ENCODE measurements at places on chromosomes 13 and 19. TPM values are rescaled to one million over a fixed set of nuclear protein-coding genes. Genes with fewer than 3 reads are reported as not detected.

The HSPH1 gene
- 118 TPM for total RNA-seq

The ONECUT3 gene
- total RNA-seq, result not detected

The CYP2F1 gene
- not detected for total RNA-seq

The PGLYRP1 gene
- total RNA-seq, result not detected

The PIBF1 gene
- total RNA-seq, result 7.2 TPM

The JAK3 gene
- total RNA-seq, result 0.31 TPM

The GNG7 gene
- 0.03 TPM for total RNA-seq

The ZMYM5 gene
- 8.3 TPM for total RNA-seq

The TPT1 gene
- total RNA-seq, result 1,598 TPM

The SERP2 gene
- 7.7 TPM for total RNA-seq

The PSG7 gene
- total RNA-seq, result not detected

The GAPDHS gene
- not detected for total RNA-seq

The ZNF177 gene
- total RNA-seq, result 0.03 TPM

The CPAMD8 gene
- total RNA-seq, result not detected

The RPL18 gene
- total RNA-seq, result 6,271 TPM

DNA sequence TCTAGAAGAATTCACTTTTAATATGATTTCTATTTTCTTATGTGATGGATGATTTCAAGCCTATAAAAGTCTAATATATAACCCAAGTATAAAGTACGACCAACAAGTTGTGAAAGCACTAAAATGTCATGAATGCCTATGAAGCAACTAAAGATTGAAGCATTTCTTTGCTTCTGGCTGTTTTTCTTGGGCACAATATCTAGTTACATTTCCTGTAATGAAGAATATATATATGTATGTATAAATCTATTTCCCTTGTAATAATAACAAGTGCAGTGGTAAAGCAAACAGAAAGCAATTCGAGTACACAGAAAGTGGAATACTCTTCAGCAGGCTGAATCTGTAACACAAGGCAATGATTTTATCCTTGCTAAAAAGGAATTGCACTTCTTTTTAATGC lies 5.4 kb downstream of the PCDH20 start:
- DNase-seq, result no peak

DNA sequence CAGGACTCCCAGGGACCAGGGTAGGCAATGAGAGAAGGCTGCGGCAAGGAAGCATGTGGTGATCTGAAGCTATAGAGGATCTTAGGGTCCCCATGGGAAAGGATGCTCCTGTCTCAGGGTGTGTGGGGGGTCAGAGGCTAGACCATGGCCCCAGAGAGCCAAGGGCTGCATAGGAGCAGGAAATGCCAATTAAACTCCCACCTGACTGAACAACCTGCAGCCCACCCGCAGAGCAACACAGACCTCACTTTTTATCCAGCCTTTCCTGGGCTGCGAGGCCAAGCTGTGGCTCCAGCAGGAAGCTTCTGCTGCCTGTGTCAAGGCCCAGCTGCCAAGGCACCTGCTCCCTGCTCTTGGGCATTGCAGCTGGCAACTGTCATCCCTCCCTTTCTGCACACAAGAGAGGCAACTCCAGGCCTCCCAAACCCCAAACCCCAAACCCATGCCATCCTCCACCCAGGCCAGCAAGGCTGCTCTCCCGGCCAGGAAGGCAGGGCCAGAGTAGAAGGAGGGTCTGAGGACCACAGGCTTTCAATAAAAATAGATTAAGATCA lies 290.1 kb downstream of the FOXO1 start:
- no peak for DNase-seq

- no peak for DNase-seq
These were observed 6.9 kb downstream of the ACOD1 start for GRCh38 chr13:76955193-76955592.

- DNase-seq, result no peak
These were observed 6.8 kb upstream of the MRPS31 start for GRCh38 chr13:40777809-40778175.

DNA sequence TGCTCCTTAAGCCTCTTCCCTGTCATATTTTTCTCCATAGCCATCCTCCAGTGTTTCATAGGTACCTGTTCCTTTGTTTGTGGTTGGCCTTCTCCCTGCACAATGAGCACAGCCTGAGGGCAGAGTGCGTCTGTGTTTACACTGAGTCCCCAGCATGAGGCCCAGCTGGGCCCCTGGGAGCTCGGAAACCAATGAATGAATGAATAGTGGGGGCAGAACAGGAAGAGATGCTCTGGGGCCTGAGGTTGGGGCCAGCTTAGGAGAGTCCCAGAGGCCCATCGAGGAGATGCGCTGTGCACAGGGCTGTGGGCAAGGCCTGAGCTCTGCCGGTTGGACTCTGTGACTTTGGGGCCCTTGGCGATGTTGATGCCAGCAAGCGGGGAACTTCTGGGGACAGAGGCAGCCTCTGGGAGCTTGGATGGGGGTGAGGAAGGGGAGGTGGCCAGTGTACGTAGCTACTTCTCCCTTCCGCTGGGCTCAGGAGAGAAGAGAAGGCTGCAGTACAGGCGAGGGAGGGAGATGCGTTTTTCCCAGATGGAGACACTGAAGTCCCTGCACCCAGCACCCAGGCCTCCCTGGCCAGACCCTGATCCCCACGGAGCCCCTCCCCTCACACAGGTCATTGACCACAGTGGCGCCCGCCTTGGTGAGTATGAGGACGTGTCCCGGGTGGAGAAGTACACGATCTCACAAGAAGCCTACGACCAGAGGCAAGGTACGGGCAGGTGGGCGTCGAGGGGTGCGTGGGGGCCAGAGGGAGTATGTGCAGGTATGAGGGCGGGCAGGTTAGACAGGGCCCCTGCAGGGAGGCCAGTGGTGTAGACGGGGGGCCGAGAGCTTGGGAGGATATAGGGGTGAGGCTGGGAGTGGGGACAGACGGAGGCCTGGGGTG lies 5.1 kb downstream of the TBCB start:
- DNase-seq, result no peak

GRCh38 chr13:68176475-68176874 lies 946.3 kb upstream of the PCDH9 start:
- no peak for DNase-seq

- DNase-seq, result no peak
These were observed 3.2 kb downstream of the RASL11A start for GRCh38 chr13:27273658-27274425.

DNA sequence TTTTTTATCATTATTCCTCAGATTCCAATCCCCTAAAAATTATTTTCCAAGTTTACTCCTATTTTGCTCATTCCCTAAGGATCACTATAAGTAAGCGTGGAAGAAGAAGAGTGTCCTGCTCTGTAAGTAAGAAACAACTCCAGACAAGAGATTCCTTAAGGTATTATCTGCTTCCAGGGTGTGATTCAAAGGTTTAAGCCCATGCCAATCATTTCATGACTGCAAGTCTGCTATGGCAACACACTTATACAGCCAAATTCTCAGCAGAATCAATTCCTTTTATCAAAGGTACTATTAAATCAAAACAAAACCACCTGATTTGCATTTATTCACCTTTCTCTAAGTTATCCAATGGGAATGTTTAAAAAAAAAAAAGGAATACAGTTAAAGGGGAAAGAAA lies 43.7 kb downstream of the FOXO1 start:
- no peak for DNase-seq

- peak; percentile 88 for DNase-seq
These were observed 12.2 kb downstream of the TJP3 start for GRCh38 chr19:3720349-3720917.

DNA sequence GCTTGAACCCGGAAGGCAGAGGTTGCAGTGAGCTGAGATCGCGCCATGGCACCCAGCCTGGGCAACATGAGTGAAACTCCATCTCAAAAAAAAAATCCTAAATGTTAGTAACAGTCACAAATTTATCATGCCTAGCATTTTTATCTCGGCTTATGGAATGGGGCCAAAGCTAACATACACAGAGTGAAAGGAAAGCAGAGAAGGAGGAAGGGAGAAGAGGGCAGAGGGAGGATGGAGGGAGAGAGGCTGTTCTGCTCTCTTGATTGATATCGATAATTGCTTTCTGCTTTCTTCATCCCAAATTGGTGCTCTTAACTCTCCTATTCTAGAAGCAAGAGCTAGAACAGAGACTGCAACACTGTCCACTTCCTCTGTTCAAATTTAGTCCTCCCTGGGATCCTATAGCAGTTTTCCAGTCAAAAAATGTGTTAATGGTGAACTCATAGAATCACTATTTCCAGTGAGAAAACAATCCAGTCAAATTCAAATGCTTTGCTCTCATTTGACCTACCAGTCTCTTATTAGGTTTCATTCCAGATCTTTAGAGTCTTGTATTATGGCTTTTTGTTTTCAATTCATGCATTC lies 15.8 kb upstream of the TUBGCP3 start:
- DNase-seq, result no peak

GRCh38 chr19:8004723-8005513 lies 523 bp downstream of the ELAVL1 start:
- peak; percentile 7 for DNase-seq

GRCh38 chr19:9847087-9847671 lies 12.1 kb downstream of the PIN1 start:
- DNase-seq, result peak; percentile 51

DNA sequence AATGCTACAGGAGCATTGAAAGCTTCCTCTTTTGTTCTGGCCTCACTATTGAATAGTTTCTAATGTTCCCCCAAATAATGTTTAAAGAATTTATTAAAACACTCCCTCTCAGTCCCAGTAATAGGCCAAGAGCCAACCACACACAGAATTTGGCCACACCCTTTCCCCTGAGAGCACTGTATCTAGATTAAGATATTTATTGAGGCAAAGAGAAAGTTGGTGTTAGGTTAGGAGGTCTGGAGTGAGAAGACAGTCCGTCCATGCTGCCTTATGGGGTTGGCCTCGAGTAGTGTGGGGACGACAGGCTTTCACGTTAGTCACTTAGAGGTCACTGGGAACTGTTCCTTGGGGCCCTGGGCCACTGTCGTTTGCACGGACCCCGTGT lies 122.9 kb upstream of the RNF113B start:
- no peak for DNase-seq

DNA sequence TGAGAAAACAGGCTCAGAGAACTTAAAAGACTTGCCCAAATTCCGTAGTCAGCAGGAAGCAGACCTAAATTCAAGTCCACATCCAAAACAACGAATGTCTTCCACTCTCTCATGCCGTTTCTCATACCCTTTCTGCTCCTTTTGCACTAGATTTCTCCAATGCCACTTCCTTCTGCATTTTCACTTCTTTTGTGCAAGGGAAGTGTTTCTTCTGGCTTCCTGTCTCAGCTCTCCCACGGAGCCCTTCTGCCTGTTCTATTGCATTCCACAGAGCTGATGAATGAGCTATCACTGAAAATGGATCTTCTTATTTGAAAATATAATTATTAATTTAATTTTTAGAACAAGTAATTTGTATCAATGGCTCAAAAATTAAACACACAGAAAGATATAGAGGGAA lies 56.1 kb upstream of the STK24 start:
- no peak for DNase-seq

- no peak for DNase-seq
These were observed 122.3 kb downstream of the DPF1 start for GRCh38 chr19:38101723-38102122.

DNA sequence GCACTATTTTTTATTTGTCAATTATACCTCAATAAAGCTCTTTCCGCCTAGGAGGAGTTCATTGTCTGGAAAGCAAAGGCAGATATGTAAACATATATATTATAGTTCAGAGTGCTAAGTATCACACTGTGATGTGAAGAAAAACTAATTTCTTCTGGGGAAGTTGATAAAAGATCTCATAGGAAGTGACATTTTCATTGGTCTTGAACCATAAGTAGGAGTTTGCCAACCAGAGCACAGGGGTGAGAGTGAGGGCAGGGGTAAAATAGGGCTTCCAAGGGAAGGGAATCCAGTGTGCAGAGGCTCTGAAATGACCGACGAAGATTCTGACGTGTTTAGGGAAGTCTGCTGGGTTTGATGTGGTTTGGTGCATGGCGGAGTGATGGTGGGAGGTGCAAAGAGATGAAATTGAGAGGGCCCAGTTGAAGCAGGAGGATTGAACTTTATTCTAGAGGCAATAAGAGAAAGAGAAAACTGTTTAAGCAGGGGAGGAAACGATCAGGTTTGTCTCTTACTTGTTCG lies 780 bp upstream of the GTF2F2 start:
- peak; percentile 45 for DNase-seq

DNA sequence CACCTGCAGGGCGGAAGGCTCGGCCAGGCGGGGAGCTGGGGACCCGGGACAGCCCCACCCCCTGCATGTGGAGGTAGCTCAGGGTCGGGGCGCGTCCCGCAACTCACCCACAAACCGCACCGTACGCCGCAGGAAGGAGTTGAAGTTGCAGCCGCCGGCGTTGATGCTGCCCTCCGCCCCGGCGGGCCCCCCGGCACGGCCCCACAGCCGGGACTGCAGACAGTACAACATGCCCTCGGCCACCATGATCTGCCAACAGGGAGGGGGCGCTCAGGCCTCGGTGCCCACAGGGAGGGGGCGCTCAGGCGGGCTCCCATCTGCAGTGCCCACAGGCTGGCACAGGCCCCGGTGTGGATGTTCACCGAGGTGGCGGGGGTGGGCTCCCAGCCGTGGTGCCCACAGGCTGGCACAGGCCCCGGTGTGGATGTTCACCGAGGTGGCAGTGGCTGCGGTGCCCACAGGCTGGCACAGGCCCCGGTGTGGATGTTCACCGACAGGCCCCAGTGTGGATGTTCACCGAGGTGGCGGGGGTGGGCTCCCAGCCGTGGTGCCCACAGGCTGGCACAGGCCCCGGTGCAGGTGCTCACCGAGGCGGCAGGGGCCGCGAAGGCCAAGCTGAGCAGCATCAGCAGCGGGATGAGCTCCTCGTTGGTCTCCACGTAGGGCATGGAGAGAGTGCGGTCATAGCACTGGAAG lies 6.5 kb downstream of the PLPPR3 start:
- no peak for DNase-seq

DNA sequence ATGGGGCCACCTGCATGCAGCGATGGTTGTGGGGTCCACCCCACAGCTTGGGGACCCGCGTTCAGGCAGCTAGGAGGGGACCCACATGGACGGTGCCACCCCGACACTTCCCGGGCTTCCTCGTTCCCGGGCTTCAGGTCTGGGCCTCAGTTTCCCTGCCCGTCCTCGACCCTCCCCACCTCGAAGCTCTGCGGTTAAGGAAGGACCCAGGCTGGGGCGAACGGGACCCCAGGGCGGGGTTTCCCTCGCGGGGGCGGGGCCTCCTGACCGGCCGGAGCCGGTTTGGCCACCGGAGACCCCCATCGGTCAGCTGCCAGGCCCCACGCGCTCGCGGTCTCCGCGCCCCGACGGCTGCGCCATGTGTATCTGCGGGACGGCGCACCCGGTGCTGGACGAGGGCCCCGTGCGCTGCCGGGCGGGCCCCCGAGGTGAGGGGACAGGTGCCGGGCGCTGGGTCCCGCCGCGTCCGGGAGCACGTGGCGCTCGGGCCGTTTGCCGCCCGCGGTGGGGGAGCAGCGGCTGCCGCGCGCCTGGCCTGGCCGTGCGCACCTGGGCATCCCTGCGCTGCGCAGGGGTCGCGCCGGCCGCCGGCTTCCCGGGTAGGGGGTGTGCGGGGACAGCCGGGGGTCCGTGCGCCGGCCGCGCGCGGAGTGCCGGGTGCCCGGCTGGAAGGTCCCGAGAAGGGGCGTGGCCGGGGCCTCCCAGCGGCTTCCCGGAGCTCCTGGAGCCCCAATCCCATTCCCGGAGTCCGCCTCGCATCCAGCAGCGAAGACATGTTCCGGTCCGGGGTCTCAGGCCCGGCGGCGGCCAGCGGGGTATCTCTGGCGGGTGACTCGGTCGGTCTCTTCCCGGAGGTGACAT lies 4.2 kb downstream of the ARHGAP45 start:
- no peak for DNase-seq

- DNase-seq, result no peak
These were observed 2.5 kb downstream of the KLF2 start for GRCh38 chr19:16327169-16327475.

- DNase-seq, result no peak
These were observed 68.7 kb downstream of the LIG4 start for GRCh38 chr13:108146642-108147041.

GRCh38 chr13:59710996-59711701 lies 452.6 kb downstream of the DIAPH3 start:
- DNase-seq, result no peak

Measured in HT-29 (cell line).